ENCODE measurements at places on chromosomes 11 and 22. TPM values are rescaled to one million over a fixed set of nuclear protein-coding genes. Genes with fewer than 3 reads are reported as not detected.

GRCh38 chr11:30424844-30425243 is 101.9 kb downstream of the ARL14EP start:
- no peak for DNase-seq

- no peak for DNase-seq
These were observed 15.5 kb downstream of the TREH start for GRCh38 chr11:118663902-118664301.

DNA sequence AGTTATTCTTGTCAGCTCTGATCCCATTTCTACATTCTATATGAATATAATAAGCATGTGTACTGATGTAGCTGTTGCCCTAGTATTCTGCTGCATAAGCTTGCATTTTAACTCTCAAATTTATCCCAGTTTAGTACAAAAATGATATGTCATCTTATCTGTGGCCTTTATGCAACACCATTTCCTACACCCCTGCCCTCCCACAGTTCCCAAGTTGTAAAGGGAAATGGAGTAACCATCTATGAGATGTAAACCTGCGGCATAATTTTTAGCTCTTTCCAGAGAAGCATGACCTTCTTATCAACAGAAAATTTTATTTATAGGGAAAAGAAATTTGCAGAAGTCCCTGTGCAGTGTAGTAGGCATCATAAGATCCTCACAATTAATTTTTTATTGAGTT is 18.9 kb upstream of the CARD18 start:
- no peak for DNase-seq

DNA sequence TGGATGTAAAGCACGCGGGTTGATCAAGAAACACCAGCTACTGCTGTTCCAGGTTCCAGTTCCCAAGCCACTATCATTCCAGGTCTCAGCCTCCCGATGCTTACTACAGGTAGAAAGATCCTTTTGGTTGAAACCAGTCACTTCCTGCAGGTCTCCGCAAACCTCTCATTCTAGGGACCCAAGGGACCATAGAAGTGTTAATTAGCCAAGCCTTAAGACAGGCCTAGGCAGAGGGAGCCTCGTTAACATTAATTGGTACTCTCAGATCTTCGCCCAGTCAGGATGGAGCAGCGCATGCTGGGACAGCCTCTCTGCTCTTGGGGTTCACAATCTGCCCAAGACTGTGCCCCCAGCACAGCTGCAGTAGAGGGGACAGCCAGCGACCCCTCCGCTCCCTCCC is 11.2 kb upstream of the OAF start:
- DNase-seq, result no peak

GRCh38 chr22:27518531-27519340 is 282.8 kb downstream of the MN1 start:
- no peak for DNase-seq

The C11orf86 gene
- total RNA-seq, result 0.25 TPM

Data from HCT116 (cell line).